ENCODE measurements at places on chromosomes 4 and X.

DNA sequence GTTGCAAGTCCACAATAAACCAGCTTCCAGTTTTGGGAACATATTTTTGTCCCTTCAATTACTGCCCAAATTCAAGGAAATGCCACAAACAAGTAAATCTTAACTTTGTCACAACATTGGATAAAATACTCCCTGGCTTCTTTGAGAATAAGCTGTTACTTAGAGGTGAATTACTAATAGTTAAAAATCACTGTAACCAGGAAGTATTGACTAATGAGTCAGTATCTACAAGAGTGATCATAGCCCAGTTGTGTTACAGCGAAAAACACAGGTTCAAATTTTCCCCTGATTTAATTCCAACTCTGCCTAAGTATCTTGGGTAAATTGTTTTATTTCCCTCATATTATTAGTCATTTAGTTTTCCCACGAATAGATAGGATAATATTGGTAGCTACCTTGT, 291.2 kb upstream of the PPARGC1A start:
- DNase-seq = no peak

- no peak for DNase-seq
These were observed 11.5 kb downstream of the CXCL2 start for GRCh38 chr4:74087481-74087880.

DNA sequence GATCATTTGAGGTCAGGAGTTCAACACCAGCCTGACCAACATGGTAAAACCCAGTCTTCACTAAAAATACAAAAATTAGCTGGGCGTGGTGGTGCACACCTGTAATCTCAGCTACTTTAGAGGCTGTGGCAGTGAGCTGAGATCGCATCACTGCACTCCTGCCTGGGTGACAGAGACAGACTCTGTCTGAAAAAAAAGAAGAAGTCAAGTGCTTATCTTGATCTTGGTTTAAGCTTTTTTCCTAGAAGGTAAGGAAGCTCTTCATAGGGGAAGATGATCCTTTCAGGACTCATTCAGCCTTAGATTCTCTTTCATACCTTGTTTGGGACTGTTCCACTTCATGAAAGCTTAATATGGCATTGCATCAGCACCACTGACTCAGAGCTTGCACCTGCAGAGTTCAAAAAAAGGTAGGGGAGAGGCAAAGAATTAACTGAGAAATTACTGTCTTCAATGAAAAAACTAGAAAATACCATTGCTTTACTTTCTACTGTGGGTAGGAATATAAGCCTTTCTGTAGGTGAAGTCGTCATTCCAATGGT, 70.8 kb upstream of the EPGN start:
- no peak for DNase-seq

DNA sequence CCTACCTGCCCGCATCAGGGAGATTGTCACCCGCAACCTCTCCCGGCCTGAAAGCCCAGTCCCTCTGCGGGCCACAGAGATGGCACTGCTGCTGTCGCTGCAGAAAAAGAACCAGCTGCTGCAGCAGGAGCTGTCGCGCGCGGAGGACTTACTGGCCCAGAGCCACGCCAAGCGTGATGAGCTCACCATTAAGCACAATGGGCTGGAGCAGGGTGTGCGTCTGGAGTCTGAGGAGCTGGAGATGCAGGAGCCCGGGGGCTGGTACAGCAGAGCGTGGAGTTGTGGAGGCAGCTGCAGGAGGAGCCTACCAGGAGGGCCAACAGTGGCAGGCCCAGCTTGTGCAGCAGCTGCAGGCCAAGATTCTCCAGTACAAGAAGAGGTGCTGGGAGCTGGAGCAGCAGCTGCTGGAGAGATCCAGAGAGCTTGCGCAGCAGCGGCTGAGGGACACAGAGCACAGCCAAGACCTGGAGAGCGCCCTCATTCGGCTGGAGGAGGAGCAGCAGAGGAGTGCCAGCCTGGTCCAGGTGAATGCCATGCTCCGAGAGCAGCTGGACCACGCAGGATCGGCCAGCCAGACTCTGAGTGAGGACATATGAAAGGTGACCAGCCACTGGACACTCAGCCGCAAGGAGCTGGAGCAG, 11.3 kb downstream of the SMIM10L2A start:
- DNase-seq = no peak

DNA sequence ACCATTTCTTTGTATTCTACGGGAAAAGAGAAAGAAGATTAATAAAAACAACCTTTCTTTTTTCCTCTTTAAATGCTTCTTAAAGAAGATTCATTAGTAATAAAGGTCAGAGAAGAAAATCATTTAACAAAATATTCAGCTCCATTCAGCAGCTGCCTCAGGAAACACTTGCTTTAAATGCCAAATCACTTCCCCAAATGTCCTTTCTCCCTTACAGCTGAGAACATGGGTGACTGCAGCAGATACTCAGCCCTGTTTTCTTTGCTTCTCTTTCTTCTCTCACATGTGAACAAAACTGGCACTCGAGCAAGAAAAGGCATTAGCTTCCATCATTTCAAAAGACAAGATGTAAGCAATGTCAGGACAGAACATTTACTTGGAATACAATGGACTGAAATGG, 120.2 kb downstream of the INPP4B start:
- DNase-seq = no peak

- DNase-seq = no peak
These were observed 91.3 kb downstream of the RASGEF1B start for GRCh38 chr4:81380437-81380836.

- no peak for DNase-seq
These were observed 144.6 kb upstream of the KIT start for GRCh38 chr4:54513204-54513603.

DNA sequence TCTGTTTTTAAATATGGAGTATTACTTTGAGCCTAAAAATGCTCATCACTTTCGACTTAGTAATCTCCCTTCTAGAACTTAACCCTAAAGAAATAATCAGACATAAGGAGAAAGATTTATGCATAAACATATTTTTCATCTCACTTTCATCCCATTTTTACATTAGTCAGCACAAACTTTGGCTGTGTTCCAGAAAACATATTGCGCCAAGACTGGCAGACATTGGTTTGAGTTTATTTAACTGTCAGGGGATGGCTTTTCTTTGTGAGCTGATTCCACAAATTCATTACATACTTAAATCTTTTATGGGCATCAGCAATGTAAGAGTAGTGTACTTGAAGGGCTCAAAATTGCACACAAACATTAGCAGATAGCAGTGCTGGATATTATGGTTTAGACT, 23.7 kb downstream of the MAOA start:
- no peak for DNase-seq

GRCh38 chr4:110959041-110959643, 336.3 kb upstream of the PITX2 start:
- no peak for DNase-seq

GRCh38 chr4:11179796-11180195, 248.9 kb downstream of the HS3ST1 start:
- no peak for DNase-seq

DNA sequence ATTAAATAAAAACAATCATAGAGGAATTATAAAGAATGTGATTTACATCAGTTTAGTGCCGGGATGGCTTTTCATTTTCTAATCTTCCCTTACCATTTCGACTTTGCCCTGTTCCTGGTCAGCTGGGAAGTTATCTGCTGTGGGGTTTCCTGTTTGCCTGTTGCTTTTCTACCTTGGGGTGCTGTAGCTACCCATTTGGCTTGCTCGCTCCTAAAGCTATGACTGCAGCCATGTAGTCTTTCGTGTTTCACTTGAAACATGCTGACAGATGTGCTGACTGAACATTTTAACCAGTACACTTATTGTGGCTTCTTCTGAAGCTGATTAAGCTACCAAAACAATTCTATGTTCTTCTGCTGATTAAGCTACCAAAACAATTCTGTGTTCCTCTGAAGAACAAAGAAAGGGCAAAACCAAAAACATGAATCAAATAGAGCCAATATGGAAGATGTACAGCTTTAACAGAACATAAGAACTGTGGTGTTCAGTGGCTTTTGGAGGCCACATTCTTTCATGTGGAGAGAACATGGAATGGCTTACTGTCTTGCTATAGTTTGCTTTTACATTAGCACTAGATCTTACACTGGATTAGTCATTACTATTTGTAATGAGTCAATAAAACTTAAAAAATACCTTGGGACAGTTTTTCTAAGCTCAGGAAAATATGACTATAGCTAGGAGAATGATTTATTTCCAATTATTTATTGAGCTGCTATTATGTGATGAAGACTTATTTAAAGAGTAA, 440.4 kb downstream of the SPRY1 start:
- no peak for DNase-seq

- DNase-seq = no peak
These were observed 209.5 kb upstream of the PACRGL start for GRCh38 chr4:20490734-20491133.

DNA sequence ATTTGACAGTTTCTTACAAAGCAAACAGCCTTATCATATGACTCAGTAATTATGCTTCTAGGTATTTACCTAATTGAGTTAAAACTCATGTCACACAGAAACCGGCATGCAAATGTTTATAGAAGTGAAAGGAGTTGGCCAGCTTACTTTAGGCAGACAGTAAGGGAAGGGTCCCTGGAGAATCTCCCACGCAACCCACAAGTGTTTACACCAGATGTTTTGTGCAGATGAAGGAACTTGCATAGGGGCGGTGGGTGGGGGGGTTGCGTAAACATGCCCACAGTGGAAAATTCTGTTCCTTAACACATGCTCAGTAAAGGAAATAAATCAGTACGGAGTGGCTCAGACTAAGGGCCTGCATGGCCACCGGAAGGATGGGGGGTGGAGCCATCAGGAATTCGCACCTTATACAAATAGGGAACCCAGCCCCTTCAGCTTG, 330.5 kb upstream of the AADAT start:
- DNase-seq = no peak

DNA sequence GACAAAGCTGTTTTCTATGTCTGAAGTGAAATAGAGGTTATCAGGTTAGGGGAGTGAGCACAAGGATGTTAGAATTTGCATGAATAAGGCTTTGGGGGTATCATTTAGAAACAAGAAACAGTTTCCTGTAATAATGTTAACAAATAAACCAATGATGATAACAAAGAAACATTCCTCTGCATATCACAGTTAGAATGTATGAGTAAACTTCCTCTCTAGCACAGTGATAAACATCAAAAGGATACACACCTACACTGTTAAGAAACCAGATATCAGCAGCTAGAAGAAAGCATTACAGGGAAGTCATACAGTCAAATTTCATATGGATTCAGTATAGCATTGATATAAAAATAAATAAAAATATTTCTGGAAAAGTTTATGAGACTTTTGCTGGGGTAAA, 340.0 kb upstream of the MAGEB16 start:
- no peak for DNase-seq

DNA sequence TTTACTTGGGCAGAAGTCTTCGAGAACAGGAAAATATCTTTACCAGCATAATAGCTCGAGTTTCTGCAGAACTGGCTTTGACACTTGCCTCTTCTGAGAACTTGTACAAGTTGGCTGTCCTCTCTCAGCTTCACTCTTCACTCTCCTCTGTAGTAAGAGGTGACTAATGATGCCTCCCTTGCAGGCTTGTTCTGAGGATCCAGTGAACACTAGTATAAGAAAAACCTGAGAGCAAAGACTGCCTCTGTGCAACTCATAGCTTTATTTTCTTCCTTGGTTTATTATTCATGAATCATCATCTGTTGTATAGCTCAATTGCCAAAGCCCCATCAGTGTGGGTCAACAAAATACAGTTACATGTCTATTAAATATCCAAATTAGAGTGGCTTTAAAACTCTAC, 266.7 kb upstream of the CLNK start:
- DNase-seq = no peak
